Esophagus squamous epithelium (tissue), 5 donors: ENCODE measurements at places on chromosomes 13 and 19.

GRCh38 chr13:107866032-107866940 is 349.1 kb downstream of the LIG4 start:
- DNase-seq = no peak

GRCh38 chr19:52542984-52543664 is 15.7 kb downstream of the ZNF808 start:
- DNase-seq = no peak

- DNase-seq = no peak
Measured at GRCh38 chr13:23323946-23324709, 109.4 kb downstream of the SACS start.

DNA sequence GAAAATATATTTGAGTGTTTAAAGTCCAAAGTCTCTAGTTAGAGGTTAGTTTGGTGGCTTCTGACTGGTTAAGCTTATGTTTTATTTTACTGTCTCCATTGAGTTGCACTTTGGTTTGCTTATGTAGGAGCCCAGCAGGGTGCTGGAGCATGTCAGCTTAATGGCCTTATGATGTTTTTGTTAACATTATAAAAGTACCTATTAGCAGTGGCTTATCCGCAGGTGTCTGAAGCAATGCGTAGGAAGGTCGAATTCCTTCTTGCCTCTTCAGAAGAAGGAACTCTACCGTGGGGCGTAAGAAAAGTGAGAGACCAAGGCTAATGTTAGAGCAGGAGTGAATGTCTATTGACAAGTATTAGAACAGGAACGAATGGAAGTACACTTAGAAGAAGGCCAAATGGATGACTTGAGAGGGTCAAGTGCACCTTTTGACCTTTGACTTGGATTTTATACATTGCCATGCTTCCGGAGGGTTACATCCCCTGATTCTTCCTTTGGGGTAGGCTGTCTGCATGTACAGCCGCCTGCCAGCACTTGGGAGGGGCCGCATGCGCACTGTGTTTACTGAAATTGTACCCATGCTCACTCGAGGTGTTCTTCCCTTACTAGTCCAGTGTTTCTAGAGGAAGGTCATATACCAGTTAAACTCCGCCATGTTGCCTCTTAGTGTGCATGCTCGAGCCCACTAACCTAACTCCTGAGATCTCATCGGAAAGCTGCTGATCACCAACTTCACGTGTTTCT is 793.9 kb upstream of the PCDH9 start:
- no peak for DNase-seq

DNA sequence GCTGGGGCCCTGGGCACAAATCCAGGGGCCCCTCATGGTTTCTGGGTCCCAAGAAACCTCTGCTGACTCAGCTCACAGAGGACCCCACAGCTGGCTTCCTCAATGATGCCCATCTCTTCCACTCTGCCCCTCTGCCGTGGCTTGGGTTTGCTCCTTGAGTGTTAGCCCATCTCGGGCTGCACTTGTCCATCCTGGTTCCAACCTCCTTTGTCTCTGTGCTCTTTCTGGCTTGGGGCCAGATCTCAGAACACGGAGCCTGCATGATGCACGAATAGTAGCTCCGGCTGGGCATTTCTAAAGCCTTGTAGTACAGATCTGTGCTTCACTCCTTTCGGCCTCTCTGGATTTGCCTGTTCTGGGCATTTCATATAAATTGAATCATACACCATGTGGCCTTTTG is 53.8 kb downstream of the F2RL3 start:
- no peak for DNase-seq

- no peak for DNase-seq
Measured at GRCh38 chr13:41859565-41859964, 101.3 kb downstream of the VWA8 start.

- DNase-seq = no peak
Measured at GRCh38 chr19:8487137-8487851, 15.1 kb downstream of the PRAM1 start.

- no peak for DNase-seq
Measured at GRCh38 chr13:113616281-113616906, 31.8 kb downstream of the TFDP1 start.

DNA sequence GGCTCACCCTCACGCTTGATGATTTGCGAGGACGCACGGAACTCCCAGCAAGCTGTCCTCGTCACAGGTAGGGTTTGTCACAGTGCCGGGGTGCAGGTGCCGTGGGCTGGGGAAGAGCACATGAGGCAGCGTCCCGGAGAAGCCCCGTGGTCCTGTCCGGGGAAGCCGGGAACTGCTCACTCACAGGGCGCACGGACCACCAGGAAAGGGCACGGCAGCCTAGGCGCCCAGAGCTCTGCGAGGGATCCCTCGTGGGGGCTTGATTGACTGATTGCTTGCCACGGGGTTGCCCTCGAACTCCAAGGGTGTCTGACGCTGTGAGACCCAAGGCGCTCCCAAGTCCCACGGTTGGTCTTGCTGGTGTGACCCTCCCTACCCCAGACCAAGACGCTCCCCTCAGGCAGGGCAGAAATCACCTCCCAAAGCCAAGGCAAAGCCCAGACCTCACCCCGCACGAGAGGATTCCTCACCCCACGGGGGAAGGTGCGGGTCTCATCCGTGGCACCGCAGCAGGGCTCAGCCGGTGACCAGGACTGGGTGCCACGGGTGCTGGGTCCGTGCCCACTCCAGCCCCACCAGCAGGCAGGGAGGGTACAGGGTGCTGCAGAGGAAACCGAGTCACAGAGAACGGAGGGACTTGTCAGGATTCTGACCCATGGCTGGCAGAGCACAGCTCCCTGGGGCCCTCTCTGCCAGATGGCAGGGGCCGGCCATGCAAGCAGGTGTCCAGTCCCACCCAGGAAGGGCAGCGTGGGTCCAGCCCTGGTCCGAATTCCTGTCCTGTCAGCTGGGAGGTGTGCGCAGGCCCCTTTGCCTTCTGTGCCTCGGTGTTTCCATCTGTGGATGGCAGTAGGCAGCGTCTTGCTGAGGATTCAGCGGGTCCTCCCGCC is 7.7 kb downstream of the C2CD4C start:
- DNase-seq = no peak

DNA sequence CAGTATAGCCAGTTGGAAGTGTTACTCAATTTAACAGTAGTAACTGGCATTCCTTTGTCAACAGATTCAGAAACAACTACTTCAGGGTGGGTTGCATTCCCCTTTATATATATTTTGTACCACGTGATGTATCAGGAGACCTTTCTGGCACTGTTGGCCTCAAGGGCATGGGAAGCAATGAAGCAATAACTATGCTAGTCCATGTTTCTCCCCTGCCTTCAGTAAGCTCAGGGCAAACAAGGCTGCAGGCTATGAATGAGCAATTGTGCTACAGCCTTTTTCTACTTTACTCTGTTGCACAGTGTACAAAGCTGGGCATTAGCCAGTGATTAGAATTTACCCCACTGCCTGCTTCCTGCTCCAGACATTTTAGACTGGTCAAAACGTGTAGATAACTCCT is 348.8 kb downstream of the GPC5 start:
- no peak for DNase-seq

DNA sequence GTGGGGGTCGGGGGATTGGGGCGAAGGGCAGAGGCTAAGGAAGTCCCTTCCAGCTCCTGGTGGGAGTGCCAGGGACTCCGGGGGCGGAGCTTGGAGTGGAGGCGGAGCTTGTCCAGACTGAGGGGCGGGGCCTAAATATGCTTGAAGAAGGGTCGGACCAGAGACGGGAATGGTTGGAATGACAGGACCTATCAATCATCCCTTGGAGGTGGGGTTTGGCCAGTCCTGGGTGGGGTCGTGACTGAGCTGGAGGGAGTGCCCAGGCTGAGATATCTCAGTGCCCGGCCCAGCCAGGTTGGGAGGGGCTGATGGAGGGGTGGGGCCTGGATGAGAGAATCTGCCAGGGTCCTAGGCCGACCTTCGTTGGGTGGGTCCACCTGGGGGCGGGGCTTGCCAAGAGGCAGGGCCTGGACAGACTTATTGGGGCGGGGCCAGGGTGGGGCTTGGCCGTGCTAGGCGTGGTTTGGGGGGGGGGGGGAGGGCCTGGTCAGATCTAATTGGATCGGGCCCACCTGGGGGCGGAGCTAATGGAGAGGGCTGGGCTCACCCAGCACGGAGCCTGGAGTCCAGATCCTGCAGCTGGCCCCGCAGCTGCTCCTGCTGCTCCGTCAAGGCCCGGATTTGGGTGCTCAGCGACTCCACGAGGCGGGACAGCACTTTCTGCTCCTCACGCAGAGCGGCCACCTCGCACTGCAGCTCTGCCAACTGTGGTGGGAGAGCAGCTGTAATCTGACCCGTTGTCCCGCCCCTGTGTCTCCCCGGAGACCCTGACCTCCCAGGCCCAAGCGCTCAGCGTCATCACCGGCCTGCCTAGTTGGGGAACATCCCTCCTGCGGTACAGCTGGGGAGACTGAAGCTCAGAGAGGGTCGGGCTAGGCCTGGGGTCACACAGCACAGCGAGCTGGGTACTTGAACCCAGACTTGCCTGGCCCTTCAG is 2.6 kb upstream of the WIZ start:
- DNase-seq = no peak

- DNase-seq = no peak
Measured at GRCh38 chr19:49879243-49879963, 1.9 kb downstream of the TBC1D17 start.

GRCh38 chr19:4768934-4769777 is 22.4 kb upstream of the FEM1A start:
- DNase-seq = no peak

GRCh38 chr13:29849071-29849631 is 1.3 kb downstream of the UBL3 start:
- no peak for DNase-seq

GRCh38 chr13:105643966-105644365 is 891.5 kb downstream of the EFNB2 start:
- DNase-seq = no peak

GRCh38 chr13:79423801-79424642 is 18.0 kb upstream of the RBM26 start:
- no peak for DNase-seq

GRCh38 chr19:33132425-33132824 is 511 bp downstream of the WDR88 start:
- DNase-seq = no peak

GRCh38 chr13:97372936-97373335 is 61.0 kb upstream of the RAP2A start:
- DNase-seq = no peak

- no peak for DNase-seq
Measured at GRCh38 chr13:25585000-25585399, 213.2 kb downstream of the ATP8A2 start.

GRCh38 chr19:6260912-6261650 is 18.7 kb downstream of the MLLT1 start:
- no peak for DNase-seq

- no peak for DNase-seq
Measured at GRCh38 chr13:112532837-112533745, 54.9 kb downstream of the TUBGCP3 start.

DNA sequence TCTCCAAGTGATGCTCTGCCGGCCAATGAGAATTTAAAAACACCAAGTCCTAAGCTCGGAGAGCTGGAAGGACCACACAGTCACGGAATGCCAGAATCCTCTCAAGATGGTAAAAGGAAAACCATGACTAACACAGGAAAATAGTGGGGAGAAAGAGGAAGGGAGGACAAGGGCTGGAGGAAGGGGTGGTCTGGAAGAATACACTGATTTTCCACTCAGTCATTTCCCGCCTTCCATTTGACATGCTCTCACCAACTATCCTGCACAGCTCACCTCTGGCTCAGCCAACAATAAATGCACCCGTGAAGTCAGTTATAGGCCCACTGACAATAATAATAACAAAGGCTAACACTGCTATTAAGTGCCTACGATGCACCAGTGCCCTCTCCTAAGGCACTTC is 31.5 kb downstream of the SLC7A1 start:
- DNase-seq = no peak

GRCh38 chr19:1970806-1971502 is 30.0 kb downstream of the CSNK1G2 start:
- no peak for DNase-seq

DNA sequence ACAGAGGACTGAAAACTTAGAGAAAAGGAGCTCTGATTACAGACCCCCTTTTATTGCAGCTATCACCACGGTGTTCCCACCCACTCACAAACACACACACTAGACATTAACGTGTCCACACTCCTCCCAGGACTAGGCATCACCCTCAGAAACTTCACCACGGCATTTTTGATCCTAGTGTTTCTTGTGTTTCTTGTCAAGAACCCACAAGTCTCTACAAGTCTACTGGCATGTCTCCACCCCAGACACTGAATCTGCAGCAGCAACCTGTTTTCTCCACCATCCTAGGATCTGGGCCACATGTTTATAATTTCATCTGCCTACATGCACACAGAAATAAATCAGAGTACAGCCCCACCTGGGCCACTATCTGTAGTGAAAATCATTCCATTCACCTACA is 4.3 kb downstream of the ZNF486 start:
- no peak for DNase-seq

- DNase-seq = no peak
Measured at GRCh38 chr19:51971624-51972023, 15.0 kb downstream of the ZNF350 start.

DNA sequence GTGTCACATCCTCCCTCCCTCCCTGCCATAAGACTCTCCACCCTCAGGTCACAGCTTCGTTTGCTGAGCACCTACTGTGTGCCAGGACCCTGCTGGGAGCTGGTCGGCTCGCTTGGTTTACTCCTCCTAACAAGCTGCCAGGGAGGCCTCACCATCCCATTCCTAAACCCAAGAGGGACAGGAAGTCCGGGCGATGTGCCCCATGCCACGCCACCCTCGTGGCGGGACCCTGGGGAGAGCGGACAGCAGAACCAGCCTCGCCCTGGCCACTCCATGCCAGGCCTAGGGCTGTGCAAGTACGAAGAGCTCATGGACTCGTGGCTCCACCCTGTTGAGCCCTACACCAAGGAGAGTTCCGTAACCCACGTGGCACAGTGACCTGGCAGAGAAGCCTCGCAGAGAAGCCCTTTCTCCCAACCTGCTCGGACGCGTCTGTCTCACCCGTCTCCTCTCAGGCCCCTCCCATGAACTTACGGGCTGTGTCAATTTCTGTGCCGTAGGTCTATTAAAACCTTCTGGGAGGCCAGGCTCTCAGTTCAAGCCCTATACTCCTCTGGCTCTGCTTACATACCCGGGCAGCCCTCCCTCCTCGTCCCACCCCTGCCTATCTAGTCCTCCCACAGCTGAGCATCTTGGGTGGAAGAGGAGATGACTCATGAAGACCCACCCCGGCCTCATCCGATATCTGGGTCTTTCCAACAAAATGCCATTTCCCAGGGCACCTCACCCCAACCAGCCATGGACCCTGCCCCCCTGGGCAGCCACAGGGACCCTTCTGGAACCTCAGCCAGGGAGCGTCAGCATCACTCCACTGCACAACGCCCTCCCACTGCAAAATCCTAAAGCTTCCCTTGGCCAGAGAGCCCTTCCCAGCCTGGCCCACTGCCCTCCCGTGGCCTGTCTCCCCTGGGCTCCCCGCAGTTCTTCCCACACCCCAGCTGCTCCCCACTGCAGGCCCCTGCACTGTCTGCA is 2.6 kb downstream of the UBXN6 start:
- DNase-seq = no peak

GRCh38 chr19:35316560-35316959 is 12.4 kb upstream of the CD22 start:
- no peak for DNase-seq

GRCh38 chr13:42832341-42833096 is 51.1 kb downstream of the FAM216B start:
- no peak for DNase-seq
